ENCODE measurements at places on chromosomes 13 and 19. TPM values are rescaled to one million over a fixed set of nuclear protein-coding genes. Genes with fewer than 3 reads are reported as not detected.

The ZNF14 gene
- total RNA-seq, result 6.0 TPM

The NUMBL gene
- 41.7 TPM for total RNA-seq

The PCDH20 gene
- total RNA-seq, result 1.5 TPM

The CACNG6 gene
- total RNA-seq, result not detected

The TMEM238 gene
- total RNA-seq, result 0.16 TPM

The ZNF540 gene
- 0.49 TPM for total RNA-seq

The GNG8 gene
- not detected for total RNA-seq

The INSR gene
- 36.7 TPM for total RNA-seq

The SYCN gene
- total RNA-seq, result not detected

The SLAIN1 gene
- total RNA-seq, result not detected

The ZNF649 gene
- 7.8 TPM for total RNA-seq

The ZNF99 gene
- not detected for total RNA-seq

The CFAP97D2 gene
- total RNA-seq, result not detected

The ZNF230 gene
- 3.7 TPM for total RNA-seq

The SOX1 gene
- not detected for total RNA-seq

The DCT gene
- total RNA-seq, result not detected

The KANK3 gene
- 0.16 TPM for total RNA-seq

The CCDC122 gene
- 5.5 TPM for total RNA-seq

The CYP4F12 gene
- total RNA-seq, result not detected

All from hair follicle dermal papilla cell (primary cell).